ENCODE measurements at places on chromosomes 6 and 20.

GRCh38 chr6:2917801-2918445, 14.8 kb upstream of the SERPINB9 start:
- DNase-seq: no peak

DNA sequence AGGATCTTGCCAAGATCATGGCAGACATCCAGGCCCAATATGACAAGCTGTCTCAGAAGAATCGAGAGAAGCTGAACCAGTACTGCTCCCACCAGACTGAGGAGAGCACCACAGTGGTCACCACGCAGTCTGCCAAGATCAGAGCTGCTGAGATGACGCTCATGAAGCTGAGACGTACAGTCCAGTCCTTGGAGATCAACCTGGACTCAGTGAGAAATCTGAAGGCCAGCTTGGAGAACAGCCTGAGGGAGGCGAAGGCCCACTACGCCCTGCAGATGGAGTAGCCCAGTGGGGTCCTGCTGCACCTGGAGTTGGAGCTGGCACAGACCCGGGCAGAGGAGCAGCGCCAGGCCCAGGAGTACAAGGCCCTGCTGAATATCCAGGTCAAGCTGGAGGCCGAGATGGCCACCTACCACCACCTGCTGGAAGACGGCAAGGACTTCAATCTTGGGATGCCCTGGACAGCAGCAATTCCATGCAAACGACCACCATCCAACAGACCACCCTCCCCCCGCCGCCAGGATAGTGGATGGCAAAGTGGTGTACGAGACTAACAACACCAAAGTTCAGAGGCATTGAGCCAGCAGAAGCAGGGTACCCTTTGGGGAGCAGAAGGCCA, 44.7 kb upstream of the GRM4 start:
- DNase-seq: no peak

DNA sequence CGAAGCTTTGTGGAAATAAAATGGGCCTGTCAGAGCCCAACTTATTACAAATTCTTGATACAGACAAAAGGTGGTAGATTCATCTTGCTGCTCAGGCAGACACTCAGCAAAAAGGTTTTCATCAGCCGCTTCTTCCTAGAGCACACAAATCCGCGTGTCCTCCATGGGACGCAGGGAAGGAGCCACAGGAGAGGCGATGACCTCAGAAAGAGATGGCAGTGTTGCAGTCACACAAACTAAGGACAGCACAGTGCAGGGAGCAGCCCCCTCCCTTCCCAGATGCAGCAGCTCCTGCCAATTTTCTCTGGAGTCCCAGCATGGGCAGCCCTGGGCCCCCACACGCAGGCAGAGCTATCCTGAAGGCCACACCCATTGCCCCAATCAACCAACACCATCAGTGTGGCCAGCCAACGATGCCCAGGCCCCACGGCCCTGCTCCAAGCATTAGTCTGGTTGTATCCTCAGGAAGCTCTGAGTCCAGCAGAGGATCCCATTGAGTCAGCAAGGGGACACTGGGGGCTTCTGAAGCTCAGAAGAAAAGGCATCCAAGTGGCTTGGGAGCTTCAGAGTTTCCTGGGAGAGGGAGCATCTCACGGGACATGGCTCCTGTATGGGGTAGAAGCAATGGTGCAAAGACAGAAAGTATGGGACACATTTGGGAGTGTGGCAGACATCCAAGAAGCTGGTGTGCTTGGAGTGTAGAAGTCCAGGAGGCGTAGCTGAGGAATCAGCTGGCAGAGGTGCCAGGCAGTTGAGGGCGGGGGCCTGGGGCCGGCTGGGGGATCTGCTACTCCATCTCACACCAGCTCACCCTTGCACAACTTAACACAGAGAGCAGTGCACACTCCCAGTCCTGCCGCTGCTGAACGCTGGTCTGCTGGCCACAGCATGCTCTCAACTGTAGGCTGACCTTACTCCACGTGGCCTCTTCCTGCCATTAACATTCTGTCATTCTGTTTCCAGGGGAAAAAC, 142.1 kb upstream of the CST7 start:
- no peak for DNase-seq

DNA sequence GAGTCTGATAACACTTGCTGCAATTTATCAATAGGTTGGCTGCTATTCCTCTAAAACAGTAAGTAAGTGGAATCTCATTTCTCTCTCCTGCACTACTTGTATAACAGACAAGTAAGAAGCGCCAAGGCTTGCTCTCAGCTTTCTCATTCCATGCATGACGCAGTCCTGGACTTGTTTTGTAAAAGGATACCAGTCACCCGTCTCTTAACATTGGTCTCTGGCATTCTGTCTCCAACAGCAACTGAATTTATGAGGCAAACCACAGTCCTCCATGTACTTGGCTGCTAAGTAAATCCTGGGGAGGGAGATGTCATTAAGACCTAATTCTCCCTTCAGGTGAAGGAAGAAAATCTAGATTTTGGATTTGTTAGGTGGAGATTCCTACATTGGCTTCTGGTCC, 115.4 kb downstream of the OPN5 start:
- no peak for DNase-seq

GRCh38 chr20:31661625-31662371, 24.1 kb downstream of the COX4I2 start:
- no peak for DNase-seq

GRCh38 chr6:34142061-34142998, 3.6 kb downstream of the GRM4 start:
- no peak for DNase-seq

GRCh38 chr6:136823128-136823660, 802 bp downstream of the PEX7 start:
- DNase-seq: no peak

DNA sequence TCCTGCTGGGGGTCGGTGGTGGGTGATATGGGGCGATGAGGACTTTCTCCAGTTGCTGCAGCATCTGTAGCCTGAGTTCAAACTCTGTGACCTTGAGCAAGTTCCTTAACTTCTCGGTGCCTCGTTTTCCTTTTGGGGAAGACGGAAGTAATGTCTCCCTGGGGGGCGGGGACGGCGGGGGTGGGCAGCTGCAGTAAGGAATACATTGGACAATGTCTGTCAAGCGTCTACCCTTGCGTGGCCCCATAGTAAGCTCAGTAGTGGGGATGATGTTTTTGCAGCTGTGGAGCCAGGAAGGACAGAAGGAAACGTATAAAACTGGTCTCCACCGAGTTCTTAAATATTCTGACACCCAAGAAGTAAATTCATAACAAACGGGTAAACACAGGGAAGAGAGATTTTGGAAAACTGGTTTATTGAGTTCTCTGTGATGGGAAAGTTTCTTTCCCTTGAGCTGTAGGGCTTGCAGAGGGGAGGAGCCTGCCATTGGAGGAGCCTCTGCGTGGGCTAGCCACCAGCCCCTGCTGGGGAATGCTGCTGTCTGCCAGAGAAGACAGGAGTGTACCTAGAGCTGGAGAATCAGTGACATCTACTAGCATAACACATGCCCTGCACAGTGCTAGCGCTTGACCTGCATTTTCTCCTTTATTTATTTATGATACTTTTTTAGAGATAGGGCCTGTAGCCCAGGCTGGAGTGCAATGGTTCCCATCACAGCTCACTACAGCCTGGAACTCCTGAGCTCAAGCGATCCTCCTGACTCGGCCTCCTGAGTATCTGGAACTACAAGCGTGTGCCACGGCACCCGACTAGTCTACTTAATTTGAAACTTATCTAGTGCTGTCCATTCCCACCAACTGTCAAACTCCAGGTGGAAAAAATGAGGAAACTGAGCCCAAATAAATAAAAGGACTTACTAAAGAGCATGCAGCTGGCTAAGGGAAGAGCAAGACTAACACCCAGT, 1.2 kb upstream of the ACSS1 start:
- no peak for DNase-seq

GRCh38 chr6:108789475-108789874, 58.7 kb upstream of the ARMC2 start:
- no peak for DNase-seq

DNA sequence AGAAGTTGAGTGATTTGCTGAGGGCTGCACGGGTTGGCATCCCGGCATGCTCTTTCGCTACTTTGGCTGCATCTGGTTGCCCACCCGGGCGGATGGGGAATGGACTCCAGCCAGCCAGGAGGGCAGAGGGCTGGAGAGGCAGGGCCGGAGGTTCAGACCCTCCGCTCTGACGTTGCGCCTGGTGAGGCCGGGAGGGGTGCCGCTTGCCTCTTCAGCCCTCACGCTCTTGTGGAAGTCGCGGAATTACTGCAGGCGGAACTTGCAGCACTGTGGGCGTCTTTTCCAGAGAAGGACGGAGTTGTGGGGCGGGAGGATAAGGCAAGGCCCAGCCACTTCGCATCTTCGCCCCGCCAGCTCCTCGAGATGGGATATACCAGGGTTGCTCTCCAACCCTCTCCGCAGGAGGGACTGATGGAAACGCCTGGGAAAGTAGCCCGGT, 656 bp downstream of the RTEL1 start:
- DNase-seq: no peak

- no peak for DNase-seq
Observed at GRCh38 chr20:46341074-46342009, 33.0 kb upstream of the CDH22 start.

DNA sequence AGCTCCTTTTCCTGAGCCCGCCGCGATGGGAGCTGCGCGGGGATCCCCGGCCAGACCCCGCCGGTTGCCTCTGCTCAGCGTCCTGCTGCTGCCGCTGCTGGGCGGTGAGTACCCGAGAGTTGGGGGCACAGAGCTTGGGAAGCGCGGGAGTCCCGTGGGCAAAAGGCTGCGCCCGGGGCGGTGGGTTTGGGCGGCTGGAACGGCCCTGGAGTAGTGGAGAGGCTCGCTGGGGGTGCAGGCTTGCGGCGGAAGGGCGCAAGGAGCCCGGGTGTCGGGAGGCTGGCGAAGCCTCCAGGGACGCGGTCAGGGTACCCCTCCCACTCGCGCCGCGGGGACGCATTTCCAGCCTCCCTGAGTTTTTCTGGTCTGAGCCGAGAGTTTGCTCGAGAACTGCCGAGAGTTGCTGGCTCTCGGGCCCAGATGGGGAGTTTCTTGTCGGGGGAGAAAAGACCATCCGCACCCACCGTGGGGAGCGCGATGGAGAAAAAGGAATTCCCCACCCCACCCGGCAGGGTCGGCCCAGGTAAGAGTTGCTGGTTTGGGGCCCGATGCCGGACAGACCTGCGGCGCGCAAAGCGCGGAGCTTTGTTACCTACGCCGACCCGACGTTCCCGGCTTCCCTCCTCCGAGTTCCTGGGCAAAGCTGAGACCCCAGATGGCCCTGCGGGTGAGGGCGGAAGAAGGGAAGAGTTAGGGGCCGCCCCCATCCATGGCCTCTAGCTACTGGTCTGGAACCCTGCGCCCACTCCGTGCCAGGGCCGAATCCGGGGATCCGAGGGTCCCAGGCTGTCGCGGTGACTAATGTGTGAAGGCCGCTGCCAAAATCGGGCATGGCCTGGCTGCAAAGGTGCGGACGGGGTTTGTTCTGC, 584 bp downstream of the PTK7 start:
- no peak for DNase-seq

DNA sequence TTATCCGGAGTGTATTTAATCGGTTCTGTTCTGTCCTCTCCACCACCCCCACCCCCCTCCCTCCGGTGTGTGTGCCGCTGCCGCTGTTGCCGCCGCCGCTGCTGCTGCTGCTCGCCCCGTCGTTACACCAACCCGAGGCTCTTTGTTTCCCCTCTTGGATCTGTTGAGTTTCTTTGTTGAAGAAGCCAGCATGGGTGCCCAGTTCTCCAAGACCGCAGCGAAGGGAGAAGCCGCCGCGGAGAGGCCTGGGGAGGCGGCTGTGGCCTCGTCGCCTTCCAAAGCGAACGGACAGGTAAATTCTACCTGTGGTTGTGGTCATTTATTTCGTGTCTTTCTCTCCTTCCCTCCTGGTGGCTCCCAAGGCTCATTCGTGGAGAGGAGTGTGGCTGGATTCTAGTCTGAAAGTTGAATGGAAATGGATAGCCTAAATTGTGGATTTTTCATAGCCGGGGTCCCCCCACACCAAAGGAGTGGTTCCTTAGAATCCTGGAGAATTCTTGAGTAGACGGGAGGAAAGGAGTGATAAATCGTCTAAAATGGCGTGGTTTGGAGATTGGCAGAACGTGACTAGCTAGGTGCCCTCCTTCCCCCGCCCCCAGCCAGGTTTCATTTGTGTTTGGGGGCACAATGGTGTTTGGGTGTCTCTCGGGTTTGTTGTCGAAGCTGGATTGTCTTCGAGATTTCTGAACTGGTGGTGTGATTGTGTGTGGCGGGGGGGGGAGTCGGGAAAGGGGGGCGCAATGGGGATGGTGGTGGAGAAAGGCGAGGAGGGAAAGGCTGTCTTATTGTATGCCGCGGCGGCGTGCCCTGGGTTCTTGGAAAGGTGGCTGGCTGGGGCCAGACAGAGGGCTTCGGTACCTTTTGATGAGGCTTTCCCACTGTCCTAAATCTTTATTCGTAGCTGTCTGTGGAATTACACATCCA, 673 bp downstream of the MARCKS start:
- no peak for DNase-seq

DNA sequence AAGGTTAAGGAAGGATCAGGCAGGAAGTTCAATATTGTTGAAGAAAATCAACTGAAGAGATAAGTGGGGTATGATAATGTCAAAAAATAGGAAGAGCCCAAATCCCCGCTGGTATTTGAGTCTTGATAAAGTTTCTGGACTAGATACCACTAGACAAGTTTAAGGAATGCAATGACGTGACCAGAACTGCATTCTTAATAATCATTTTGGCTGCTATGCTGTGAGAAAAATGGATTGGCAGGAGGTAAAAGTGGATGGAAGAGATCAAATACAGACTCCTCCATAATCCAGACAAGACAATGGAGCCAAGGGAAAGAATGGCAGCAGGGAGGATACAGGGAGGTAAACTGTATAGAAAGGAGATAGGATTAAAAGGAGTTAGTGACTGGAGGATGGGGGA, 128.2 kb downstream of the COL12A1 start:
- DNase-seq: no peak

- no peak for DNase-seq
Observed at GRCh38 chr6:163164175-163164900, 250.2 kb upstream of the QKI start.

- DNase-seq: no peak
Observed at GRCh38 chr6:101528801-101529200, 135.3 kb downstream of the GRIK2 start.

DNA sequence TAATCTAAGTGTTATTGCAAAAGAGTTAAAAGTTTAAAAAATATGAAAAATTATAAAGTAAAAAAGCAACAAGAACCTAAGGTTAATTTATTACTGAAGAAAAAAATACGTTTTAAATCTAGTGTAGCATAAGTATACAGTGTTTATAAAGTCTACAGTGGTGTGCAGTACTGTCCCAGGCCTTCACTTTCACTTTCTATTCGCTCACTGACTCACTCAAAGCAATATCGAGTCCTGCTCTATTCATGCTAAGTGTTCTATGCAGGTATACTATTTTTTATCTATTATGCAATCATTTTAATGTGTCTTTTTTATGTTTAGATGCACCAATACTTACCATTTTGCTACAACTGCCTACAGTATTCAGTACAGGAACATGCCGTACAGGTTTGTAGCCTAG, 113.0 kb downstream of the MANEA start:
- DNase-seq: no peak

- no peak for DNase-seq
Observed at GRCh38 chr6:21747441-21747840, 153.9 kb downstream of the SOX4 start.
